Immature natural killer cell (primary cell): ENCODE measurements at places on chromosomes 13 and 19.

DNA sequence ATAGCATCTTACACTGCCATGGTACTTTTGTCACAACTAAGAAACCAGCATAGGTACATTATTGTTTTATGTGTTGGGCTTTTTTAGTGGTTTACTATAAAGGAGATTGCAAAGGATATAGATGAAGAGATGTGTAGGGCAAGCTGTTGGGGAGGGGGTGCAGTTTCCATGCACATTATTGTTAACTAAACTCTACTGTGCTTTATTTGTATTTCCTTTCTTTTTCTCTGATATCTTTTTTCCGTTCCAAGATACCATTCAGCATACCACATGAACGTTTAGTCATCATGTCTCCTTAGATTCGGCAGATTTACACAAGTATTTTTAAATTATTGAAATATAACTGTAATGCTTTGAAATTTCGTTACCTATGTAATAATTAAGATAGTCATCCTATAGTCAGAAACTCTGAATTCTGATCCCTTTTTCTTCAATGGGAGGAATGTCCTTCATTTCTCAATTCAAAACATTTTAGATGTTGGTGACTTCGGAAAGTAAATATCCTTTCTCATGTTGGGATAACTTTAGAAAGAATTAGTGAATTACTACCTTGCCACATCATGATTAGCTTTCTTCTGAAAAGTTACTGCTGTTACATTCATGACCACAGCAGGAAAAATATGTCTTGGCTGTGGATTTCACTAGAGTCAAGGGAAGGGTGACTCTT lies 82.8 kb downstream of the FRY start:
- no peak for DNase-seq

- DNase-seq: no peak
These were observed 758 bp upstream of the TECR start for GRCh38 chr19:14528419-14529253.

GRCh38 chr19:9205501-9206113 lies 13.8 kb downstream of the OR7D4 start:
- peak; percentile 58 for DNase-seq

GRCh38 chr19:41327576-41328156 lies 17.7 kb downstream of the CCDC97 start:
- peak; percentile 98 for DNase-seq

DNA sequence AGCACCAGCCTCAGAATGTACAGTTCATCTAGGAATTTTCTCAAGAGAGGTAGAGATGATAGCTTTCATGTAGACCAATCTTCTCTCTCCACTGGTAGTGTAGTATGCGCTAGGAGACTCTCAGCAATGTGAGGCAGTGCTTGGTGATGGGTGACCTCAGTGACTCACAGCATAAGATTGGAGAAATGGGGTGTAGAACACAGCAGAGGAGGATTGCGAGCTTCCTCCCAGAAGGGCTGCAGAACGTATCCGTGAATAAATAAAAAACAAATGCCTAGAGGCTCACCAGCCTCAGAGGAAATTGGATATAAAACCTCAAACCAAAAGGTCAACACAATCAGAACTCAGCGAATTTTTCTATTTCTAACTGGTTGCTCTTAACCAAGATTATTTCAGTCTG lies 182.9 kb upstream of the RXFP2 start:
- DNase-seq: no peak

- no peak for DNase-seq
These were observed 9.4 kb downstream of the URAD start for GRCh38 chr13:27979001-27979643.

DNA sequence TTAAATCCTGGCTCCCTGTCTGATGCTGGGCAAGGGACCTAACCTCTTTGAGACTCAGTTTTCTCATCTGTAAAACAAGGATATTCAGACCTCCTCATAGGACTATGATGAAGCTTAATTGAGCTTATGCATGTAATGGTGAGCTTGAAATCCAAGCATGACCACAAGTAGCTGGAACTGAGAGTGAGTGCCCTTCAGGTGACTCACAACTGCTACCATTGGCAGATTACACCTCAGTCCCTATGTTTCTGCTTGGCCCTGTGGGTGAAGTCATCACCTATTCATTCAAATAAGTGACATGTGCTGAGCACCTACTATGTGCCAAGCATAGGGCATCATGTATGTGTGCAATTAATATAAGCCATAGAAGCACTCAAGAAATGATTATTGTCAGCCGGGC lies 25.7 kb downstream of the NOVA2 start:
- no peak for DNase-seq

GRCh38 chr19:13707915-13708314 lies 56.4 kb upstream of the MRI1 start:
- DNase-seq: no peak

DNA sequence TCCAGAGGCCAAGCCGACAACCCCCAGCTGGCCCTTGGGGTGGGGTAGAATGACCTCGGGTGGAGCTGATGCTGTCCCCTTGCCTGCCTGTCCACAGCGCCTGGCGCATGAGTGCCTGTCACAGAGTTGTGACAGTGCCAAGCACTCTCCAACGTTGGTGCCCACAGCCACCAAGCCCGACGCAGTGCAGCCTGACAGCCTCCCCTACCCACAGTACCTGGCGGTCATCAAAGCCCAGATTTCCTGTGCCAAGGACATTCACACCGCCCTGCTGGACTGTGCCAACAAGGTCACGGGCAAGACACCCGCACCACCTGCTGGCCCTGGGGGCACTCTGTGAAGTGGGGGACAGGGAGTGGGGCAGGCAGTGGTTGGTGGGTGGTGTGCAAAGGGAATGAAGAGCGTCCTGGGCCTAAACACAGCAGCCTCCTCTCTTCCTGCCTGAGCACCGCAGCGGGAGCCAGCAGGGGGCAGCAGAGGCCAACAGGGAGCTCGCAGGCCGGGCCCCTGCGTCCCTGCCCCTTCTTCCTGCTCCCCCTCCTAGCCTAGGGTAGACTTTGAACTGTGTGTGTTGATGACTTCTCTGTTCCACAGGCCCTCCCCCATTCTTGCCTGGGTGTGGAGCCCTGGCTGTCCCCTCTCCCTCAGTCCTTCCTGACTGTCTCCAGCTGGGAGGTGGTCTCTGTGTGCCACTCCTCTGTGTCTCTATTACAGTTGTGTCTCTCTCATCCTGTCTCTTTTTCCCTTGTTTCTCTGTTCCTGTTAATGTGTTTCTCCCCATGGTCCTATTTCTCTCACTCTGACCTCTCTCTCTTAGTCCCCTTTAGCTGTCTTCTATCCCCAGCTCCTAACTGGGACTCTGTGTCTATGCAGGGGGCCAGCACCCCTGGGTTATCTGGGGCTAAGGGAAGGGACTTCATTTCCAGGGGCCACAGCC lies 6.5 kb downstream of the MED29 start:
- DNase-seq: peak; percentile 90

GRCh38 chr19:29395111-29395733 lies 130.6 kb upstream of the VSTM2B start:
- DNase-seq: no peak

- DNase-seq: no peak
These were observed 158.1 kb downstream of the ZNF486 start for GRCh38 chr19:20325151-20325550.

GRCh38 chr13:110341445-110342244 lies 34.6 kb downstream of the COL4A2 start:
- no peak for DNase-seq

GRCh38 chr19:7063764-7064418 lies 5.4 kb upstream of the MBD3L3 start:
- DNase-seq: no peak

DNA sequence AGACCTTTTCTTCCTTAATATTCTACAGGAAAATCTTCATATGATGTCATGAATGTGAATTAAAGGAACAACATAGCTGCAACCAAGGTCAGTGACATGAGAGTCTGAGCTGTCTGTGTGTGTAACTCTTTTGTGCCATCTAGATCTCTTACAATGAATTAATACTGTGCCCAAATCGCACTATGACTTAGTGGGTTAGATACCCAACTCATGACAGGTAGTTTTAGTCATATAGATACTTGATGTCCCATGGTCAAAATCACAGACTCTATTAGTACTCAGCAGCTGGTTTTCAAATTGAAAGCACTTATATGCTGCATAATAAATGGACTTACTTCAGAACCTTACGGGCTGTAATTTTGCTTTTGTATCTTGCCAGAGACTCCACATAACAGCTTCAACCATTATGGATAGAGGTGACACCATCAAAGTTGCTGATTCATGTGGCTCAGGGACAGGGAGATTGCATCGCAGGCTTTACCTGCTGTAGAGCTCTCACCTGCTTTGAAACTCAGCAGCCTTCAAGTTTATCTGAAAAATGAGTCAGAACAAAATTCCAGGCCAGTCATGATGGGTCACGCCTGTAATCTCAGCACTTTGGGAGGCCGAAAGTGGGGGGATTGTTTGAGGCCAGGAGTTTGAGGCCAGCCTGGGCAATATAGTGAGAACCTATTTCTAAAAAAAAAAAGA lies 12.3 kb upstream of the ZNF283 start:
- no peak for DNase-seq

- DNase-seq: no peak
These were observed 14.4 kb upstream of the DPP9 start for GRCh38 chr19:4737955-4738600.

GRCh38 chr13:95411428-95412040 lies 110.3 kb upstream of the ABCC4 start:
- DNase-seq: no peak

- DNase-seq: no peak
These were observed 3.1 kb downstream of the ZNF69 start for GRCh38 chr19:11890634-11891033.

DNA sequence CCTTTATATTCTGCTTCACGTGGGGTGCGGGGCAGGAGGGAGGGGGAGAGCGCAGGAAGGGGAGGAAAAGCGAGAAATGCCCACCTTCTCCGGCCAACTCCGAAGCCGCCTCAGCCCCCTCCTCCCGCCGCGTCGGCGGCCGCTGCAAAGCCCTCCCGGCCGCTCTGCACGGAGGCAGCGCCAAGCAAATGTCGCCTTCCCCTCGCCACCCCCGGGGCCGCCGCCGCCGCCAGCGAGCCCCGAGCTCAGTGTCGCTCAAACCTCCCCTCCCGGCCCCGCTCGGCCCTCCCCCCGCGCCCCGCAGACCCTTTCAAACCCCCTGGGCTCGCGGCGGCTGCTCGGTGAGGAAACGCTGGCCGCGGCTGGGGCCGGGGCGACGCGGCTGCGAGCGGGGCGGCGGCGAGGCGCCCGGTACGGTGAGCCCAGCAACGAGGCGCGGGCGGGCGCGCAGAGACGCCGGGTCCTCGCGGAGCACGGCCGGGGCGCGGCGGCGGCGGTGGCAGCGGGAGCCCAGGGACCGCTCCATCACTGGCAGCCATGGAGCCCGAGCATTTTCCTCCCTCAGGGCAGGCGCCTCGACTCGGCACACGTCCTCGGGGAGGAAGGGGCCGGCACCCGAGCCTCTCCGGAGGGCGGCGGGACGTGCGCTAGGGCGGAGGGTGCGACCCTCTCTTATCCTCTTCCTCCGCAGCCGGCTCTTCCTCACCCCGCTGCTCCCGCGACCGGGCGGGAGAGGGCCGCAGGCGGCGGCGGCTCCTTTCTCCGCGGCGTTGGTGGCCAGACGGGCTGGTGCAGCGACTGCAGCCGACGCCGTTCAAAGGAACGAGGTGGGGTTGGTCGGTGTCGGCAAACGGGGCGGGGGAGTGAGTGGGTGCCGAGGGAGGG lies 463 bp upstream of the TSC22D1 start:
- DNase-seq: peak; percentile 43

DNA sequence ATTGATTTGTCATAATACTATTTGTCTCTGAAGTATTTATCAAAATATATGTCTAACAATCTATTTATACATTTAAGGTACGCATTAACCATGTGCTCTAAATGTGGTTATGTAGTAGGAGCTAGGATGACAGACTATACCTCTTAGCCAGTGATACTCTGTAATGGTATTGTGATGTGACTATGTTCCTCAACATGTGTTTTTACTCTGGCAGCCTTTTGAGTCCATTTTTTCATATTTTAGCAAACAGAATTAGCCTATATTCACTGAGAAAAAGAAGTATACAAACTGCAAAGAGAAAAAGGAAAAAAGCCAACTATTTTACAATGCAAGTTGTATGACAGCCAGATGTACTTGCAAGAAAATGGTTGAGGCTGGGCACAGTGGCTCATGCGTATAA lies 26.7 kb downstream of the MAB21L1 start:
- no peak for DNase-seq

DNA sequence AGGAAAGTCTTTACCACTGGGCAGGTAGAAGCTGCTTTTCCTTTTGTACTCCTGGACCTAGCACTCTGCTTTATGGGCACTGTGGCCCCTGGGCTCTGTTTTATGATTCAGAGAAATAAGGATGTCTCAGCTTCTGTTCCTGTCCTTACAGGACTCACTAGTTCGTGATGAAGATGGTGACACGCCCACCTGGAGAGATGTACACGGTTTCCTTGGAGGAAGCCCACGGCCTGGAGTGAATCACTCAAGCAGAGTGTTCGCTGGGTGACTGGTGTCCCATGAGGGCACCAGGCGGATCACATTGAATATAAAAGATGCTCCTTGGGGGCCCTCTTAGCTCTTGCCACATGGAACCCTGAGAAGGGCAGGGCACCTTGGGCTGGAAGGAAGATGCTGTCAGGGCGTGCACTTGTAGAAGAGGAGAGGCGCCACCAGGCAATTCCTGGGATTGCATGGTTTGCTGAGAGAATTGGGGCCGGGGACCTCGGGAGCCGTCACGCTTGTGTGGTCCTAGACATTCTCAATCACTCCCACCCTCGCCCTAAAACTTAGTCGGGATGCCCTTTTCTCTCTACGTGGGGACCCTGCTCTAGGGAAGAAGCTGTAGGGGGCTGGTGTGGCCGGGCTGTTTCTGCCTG lies 202.6 kb downstream of the TSHZ3 start:
- no peak for DNase-seq

GRCh38 chr19:46896076-46896794 lies 35.4 kb downstream of the ARHGAP35 start:
- no peak for DNase-seq

GRCh38 chr13:43159026-43159461 lies 135.7 kb downstream of the DNAJC15 start:
- no peak for DNase-seq

DNA sequence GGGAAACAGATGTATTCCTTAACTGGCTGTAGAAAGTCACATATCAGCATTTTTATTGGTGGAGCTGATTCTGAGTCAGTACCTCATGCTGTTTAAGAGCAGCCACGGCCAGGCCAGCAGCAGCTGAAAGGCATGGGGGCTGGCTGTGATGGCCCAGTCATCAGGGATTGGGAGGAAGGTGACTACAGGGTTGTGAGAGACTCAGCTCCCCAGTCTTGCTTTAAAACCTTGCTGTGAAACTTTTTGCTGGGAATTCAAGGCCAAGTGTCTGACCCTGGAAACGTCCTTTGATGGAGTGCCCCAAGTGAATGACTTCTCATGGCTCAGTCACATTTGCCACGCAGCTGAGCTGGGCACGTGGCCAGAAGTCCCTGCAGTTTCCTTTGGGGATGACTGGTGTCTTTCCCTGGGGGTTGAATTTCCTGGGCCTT lies 39.1 kb upstream of the RNF113B start:
- DNase-seq: no peak

GRCh38 chr19:21835810-21836444 lies at the start of gene ZNF43:
Gene ZNF43 (minus strand): TSS chr19:21836182. CDS start chr19:21836038, 144 bp downstream.
- DNase-seq: peak; percentile 92
